CD4-positive, alpha-beta T cell treated with Interferon gamma for 1 hour (primary cell): ENCODE measurements at places on chromosomes 7 and 10.

DNA sequence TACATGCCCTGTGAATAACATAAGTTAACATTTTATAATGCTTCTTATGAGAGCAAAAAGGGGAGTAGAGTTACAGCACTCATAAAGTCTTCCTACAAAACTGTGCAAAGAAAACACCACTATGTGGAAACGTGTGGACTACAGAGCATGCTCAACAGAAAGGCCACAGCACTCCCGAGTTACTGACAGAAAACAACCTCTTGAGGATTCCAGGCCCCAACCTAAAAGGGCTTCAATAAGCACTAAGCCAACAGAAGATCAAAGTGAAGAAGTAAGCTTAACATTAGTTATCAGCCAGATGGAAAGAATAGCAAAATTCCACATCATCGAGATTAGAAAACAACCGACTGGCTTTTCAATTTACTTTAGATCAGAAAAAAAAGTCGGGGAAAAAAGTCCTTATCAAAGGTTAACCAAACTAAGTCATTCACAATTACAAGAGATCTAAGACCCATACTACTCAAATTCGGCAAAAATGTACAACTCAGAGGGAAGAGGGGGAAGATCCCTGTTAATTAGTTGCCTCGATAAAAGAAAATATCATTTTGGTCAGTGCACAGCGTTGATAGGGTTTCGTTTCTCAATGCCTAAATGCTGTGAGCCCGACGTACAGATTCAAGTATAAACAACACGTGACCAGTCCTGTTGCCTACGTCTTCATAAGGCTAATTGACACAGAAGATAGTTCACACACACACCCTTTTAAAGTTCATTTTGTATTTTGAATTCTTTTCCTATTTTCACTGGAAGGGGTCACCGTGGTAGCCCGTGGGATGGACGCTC is 1.4 kb downstream of the KBTBD2 start:
- peak; percentile 61 for DNase-seq

GRCh38 chr10:114600057-114600456 is 58.0 kb downstream of the ABLIM1 start:
- no peak for DNase-seq

DNA sequence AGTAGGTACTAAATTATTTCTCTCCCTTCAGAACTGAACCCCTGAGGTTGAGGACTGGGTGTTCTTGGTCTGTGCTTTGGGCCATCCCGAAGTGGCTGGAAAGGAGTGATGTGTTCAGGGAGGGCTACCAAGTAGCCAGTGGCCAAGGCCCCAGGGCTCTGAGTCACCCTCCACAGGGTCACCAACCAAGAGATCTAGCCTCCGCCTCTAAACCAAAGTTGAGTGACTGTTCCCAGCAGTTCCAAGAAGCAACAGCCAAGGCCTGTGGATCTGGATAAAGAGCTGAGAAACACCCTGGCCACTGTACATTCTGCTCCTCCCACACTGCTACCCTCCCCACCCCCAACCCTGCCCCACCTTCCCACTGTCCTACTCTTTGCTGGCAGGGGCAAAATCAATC is 35.5 kb upstream of the KCNMA1 start:
- no peak for DNase-seq

DNA sequence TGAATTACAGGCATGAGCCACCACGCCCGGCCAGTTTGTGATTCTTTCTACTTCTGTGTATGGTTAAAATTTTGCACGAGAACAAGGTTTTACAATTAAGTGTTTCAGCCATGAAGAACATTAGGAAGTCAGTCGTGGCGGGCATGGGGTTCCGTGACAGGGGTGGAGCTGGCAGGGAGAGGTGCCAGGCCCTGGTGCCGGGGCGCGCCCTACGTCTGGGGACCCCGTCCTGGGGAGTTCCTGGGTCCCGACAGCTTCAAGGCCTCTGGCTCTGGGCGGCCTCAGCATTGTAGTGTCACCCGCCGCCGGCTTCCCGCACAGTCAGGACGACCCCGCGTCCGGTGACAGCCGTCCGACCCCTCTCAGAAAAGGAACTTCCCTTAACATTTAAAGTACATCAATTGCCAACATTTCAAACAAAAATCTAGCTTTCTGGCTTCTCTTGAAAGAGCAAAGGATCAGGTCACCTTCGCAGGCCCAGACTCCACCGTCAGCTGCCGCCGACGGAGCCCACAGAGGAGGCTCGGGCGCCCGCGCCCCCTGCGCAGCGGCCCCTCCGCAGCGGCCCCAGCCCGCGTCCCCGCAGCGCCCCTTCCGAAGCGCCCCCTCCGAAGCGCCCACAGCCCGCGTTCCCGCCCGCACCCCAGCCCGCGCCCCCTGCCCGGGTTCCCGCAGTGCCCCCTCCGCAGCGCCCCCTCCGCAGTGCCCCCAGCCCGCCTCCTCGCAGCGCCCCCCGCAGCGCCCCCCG is 23.2 kb upstream of the MKI67 start:
- DNase-seq = no peak

DNA sequence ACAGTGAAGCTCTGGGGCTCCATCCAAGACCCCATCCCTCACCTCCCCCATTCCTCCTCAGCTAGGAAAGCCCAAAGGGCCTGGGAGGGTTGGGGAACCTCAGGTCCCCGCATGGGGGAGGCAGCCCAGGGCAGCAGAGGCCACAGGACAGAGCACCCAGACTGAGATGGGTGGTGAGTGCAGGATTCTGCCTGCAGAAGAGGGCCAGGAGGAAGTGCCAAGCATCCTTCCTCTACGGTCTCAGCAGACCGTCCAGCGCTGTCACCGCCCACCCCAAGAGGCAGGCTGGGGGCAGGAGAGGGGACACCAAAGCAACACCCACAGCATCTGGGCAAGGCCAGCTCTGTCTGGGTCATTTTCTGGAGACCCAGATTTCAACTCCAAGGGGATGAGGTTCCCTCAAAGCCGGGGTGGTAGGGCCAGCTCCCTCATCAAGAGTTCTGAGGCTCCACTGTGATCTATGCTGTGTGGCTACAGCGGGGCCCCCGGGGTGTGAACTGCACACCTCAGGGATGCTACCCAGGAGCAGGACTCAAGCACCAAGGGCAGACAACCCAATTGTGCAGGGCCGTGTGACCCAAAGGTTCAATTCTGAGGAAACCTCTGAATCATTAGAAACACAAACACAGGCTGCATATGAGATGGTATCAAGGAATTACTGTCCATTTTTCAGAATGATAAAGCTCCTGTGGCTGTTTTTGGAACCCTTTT is 46.8 kb downstream of the CAMK2B start:
- DNase-seq = no peak
